Activated naive CD8-positive, alpha-beta T cell treated with anti-CD3 and anti-CD28 coated beads, Interleukin-2, amount 50 U/mL, for 24 hours (primary cell): ENCODE measurements at places on chromosomes 5 and 9.

DNA sequence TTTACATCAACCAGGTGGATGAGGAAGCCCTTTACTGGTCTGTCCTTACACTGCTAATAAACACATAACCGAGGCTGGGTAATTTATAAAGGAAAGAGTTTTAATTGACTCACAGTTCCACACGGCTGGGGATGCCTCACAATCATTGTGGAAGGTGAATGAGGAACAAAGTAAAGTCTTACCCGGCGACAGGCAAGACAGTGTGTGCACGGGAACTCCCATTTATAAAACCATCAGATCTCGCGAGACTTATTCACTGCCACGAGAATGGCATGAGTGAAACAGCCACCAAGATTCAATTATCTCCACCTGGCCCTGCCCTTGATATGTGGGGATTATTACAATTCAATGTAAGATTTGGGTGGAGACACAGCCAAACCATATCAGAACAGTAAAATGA is 67.3 kb upstream of the GRAMD2B start:
- H3K4me3 ChIP-seq: no peak overlapping the region
- H3K27ac ChIP-seq: no peak overlapping the region
- H3K27me3 ChIP-seq: no peaks in the 10 kb centered on the region
- H3K4me1 ChIP-seq: peaks cover 19% of the 10 kb centered on the region

- no peak overlapping the region for H3K4me3 ChIP-seq
- H3K36me3 ChIP-seq: no peaks in the 10 kb centered on the region
- H3K27me3 ChIP-seq: no peaks in the 10 kb centered on the region
- no peak for DNase-seq
- H3K27ac ChIP-seq: no peak overlapping the region
Observed at GRCh38 chr9:87668222-87668621, 57.7 kb upstream of the CTSL start.

DNA sequence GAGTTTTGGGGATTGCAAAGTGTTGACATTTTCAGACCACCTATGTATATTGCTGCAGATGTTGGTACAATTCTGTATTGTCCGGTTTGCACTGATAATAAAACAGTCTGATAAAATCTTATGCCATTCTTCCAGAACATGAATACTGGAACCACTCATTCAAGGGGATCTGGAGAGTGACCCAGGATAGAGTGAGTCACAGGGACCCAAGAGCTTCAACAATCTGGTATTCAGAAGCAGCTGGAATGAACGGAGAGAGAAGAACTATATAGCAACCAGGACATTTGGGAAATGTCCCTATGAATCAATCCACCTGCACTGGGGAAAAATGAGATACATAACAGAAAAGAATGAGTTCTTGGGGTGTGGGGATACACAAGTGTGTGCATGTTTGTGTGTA is 73.3 kb downstream of the SH3TC2 start:
- no peaks in the 10 kb centered on the region for H3K4me1 ChIP-seq
- DNase-seq: no peak
- no peak overlapping the region for H3K4me3 ChIP-seq

GRCh38 chr5:31639481-31640411 is 815 bp downstream of the PDZD2 start:
- peaks cover 34% of the 10 kb centered on the region for H3K27me3 ChIP-seq
- no peak overlapping the region for H3K27ac ChIP-seq
- H3K4me3 ChIP-seq: peak overlapping the region; percentile 32
- no peaks in the 10 kb centered on the region for H3K36me3 ChIP-seq

DNA sequence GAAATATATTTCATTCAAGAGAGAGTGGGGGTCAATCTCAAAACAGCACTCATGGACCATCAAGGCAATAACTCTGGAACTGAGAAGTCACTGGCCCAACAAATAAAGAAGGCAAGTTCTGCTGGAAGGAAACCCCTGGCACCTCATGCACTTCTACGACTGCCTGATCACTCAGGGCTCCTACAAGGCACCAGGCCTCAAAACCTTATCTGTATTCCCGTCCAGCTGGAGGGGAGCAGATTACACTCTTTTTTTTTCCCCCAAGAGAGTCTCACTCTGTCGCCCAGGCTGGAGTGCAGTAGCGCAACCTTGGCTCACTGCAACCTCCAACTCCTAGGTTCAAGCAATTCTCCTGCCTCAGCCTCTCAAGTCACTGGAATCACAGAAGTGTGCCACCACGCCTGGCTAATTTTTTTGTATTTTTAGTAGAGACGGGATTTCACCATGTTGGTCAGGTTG is 49.9 kb downstream of the P4HA2 start:
- H3K36me3 ChIP-seq: no peaks in the 10 kb centered on the region
- H3K27ac ChIP-seq: peak overlapping the region; percentile 83
- H3K27me3 ChIP-seq: no peaks in the 10 kb centered on the region
- no peak overlapping the region for H3K4me3 ChIP-seq
- DNase-seq: no peak
- peaks cover 44% of the 10 kb centered on the region for H3K4me1 ChIP-seq

GRCh38 chr5:102627315-102627714 is 127.8 kb upstream of the PAM start:
- H3K27me3 ChIP-seq: peaks cover 4% of the 10 kb centered on the region
- H3K27ac ChIP-seq: no peak overlapping the region
- H3K4me1 ChIP-seq: no peaks in the 10 kb centered on the region
- no peaks in the 10 kb centered on the region for H3K36me3 ChIP-seq

- no peak overlapping the region for H3K4me3 ChIP-seq
- peaks cover 11% of the 10 kb centered on the region for H3K27me3 ChIP-seq
- no peaks in the 10 kb centered on the region for H3K4me1 ChIP-seq
- no peak overlapping the region for H3K27ac ChIP-seq
Observed at GRCh38 chr9:109815366-109815947, 35.5 kb downstream of the PALM2AKAP2 start.

GRCh38 chr9:118809160-118809625 is 560.0 kb downstream of the BRINP1 start:
- no peaks in the 10 kb centered on the region for H3K4me1 ChIP-seq
- H3K36me3 ChIP-seq: no peaks in the 10 kb centered on the region
- no peak overlapping the region for H3K27ac ChIP-seq
- H3K4me3 ChIP-seq: no peak overlapping the region
- DNase-seq: no peak

DNA sequence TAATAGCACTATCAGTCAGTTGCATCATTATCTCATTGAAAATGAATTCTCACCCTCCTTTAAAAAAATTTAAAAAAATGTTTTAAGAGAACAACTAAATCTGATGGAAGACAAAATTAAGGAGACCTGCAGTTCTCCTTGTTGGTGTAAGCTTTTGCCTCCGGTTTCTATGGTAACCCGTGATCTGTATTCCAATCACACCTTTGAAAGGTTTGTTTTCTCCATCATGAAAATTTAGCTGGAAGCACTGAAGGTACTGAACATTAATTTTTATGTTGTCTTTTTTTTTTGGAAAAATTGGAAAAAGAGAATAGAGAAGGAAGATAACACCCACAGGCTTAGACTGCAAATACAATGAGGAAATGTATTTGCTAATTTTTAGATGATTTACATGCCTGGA is 2.5 kb upstream of the BASP1 start:
- H3K4me1 ChIP-seq: peaks cover 11% of the 10 kb centered on the region
- H3K27me3 ChIP-seq: peaks cover 37% of the 10 kb centered on the region
- no peak overlapping the region for H3K4me3 ChIP-seq
- no peaks in the 10 kb centered on the region for H3K36me3 ChIP-seq

GRCh38 chr5:82584631-82585030 is 306.5 kb upstream of the RPS23 start:
- no peaks in the 10 kb centered on the region for H3K4me1 ChIP-seq
- H3K36me3 ChIP-seq: no peaks in the 10 kb centered on the region
- no peaks in the 10 kb centered on the region for H3K27me3 ChIP-seq
